T follicular helper cell (primary cell): ENCODE measurements at places on chromosomes 6 and 20.

GRCh38 chr20:1037039-1037438, 34.9 kb upstream of the RSPO4 start:
- no peak for DNase-seq

DNA sequence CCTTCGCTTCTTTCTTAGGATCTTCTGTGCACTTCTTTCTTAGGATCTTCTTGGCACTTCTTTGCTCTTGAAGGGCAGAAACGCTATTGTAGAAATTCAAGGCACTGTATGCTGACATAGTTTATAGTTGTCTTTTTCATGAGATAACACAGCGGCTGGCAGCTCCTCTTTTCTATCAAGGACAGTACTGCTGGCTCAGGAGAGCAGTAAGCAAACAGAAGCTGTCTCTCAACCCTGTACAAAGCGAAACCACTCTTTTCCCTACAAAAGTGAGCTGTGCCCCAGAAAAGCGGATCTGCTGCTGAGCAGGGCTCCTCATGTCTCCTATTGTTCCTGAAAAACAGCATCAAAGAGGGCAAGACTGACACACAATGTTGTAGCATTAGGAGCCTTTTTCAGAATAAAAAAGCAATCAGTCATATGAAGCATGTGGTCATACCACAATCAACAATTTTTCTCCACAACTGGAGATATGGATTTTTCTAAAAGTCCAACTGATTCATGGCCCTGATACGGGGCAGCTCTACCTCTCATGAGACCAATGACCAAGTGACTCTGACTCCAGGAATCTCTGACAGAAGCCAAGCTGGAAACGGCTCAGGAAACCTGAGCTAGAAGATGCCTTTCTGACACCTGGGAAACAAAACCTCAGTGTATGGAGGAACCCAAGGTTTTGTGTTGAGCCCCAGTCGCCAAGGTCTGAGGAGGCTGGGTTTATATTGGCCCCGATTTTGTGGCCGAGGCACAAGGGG, 255.9 kb downstream of the ESR1 start:
- no peak for DNase-seq

DNA sequence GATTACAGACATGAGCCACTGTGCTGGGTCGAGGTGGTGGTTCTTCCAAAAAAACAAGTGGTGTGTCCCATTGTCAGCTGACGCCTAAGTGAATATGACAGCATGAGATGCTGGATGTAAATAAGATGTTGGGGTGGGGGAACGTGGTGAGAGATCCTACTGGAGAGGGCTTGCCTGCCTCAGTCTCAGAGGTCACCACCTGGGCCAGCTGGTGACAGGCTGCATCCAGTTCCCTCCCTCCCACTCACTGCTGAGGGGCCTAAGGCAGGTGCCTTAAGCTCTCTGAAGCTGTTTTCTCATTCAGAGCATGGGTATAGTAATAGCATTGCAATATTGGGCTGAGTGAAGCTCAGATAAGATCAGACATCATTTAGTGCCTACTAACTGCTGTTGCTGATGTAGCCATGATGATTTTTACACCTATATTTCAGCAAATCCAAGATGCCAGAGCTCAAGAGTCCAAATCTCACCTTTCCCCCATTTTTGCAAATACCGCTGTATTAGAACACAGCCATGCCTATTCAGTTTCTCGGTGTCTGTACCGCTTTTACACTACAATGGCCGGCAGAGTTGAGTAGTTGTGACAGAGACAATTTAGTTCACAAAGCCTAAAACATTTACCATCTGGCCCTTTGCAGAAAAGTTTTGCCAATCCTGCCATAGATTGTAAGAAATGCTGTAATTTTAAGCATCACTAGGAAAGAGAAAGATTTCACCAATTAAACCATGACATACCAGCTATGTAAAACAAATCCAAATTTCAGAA, 171.3 kb downstream of the ANKRD60 start:
- DNase-seq, result no peak

DNA sequence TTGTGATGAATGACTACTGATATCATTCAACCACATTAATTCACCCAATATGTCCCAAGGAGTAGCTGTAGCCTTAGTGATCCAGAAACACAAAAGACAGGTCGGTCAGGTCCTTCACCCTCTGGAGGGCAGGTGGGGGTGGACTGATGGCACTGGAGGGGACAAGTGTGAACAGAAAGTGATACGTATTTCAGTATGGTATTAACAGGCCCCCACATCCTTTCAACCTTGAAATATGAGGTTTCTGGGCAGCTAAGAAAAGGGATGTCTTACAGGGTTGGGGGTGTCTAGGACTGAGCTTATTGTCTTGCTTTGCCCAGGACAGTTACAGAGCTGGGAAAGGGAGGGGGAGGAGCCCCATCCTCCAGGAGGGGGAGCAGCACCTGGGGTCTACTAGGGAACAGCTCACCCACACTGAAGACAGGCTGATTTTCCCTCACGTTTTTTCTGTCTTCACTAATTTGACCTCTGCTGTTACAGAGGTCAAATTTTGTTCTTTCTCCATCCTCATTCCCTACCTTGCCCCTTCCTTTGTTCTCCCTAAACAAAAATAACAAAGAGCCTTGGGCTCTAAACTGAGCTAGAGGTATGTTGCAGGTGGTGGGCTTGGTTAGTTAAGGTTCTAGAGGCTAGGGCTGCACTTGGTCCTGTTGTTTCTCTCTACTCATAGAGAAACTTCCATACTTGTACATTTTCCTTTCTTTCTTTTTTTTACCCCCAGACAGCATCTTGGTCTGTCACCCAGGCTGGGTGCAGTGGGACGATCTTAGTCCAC, 38.0 kb upstream of the EEF1A1 start:
- no peak for DNase-seq

DNA sequence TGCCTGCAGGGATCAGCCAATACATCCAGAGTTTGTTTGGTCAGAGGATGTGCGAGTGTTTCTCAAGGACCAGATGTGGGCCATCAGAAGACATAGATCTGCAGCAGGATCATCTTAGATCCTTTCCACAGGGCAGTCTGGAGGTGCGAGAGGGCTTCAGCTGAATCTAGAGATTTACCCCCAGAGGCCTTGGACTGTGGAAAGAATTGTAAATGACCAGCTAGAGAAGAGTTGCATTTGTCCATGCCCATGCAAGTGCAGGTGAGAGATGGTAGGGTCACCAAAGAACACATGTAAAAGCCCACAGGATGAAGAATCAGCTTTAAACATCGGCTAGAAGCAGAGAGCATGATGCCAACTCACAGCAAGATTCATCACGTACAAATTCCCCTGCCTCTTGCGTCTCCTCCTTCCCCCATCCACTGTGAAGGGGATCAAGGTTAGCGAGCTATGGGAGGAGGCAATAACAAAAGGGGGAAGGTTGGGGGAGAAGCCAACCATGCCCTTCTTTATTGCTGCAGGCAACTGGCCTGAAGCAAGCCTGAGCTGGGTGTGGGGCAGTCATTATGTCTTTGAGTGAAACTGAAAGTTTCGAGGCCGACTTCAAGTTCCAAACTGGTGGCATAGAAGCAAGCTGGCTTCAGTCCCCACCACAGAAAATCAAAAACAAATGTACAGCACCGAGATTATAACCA, 83.5 kb downstream of the SCML4 start:
- DNase-seq, result no peak

DNA sequence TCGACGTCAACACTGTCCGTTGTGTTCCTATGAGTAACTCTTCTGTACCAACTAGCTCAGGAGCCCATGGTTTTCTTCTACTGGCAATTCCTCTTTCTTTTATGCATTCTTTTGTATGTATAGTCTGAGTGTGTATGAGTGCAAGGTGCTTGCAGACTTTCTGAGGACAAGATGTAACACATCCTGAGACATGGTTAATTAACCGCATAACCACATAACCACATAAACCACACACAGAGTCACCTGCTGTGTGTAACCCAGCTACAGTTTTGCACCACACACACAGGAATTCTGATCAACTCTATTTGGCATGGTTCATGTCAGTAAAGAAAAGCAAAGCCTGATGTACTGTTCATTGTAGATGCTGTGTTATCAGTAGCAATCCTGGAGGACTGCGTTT, 98.6 kb downstream of the DACT2 start:
- DNase-seq, result no peak

DNA sequence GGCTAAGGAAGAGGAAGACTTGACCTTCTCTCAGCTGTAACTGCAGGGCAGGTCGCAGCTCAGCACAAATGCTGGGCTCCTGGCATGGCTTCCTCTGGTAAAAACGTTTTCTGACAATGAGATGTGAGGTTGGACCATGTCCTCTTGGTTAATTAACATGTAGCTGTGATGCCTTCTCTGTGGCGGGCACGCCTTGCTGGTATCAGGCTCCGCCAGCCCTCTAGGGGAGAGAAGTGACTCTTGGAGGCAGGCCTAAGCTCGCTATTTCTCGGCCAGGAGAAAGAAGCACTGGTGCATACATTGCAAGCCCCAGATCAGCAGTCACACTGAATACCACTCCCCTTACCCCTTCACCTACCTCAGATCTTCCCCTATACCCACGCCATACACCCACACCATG, 65.0 kb downstream of the QRSL1 start:
- DNase-seq, result no peak

DNA sequence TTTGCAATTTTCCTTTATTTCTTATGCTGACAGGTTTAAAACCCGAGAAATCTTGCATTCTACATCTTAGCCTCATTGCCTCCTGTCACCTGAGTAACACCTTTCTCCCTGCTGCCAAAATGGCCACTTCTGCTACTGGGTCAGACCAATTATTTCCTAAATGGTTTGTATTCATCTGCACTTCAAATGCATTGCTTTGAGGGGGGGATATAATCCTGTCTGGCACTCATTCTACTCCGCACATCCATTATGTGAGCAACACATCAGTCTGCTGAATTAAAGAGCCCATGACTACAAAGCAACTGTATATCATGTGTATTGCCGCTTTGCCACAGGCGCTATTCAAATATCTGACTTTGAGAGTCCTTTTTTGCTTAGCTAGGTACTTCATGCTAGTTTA, 141.6 kb upstream of the TSHZ2 start:
- DNase-seq, result no peak

DNA sequence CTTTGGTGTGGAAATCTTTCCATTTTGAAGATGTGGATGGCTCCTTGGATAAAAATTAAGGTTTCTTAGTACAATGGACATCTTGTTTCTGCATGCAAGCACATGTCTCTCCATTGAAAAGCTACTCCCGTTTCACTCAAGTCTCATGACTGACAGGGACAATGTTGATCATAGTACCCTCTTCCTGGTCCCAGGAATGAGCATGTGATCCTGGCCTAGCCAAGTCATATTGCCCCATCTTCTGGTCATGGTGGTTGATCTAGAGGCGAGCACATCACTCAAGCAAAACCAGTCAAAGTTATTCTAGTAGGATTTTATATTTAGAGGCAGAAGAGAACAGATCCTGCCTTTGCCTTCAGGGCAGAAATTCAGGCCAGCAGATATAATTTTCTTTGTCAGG, 12.2 kb upstream of the CBLN4 start:
- no peak for DNase-seq

- DNase-seq, result no peak
Measured at GRCh38 chr6:50826037-50826761, 7.5 kb downstream of the TFAP2B start.

DNA sequence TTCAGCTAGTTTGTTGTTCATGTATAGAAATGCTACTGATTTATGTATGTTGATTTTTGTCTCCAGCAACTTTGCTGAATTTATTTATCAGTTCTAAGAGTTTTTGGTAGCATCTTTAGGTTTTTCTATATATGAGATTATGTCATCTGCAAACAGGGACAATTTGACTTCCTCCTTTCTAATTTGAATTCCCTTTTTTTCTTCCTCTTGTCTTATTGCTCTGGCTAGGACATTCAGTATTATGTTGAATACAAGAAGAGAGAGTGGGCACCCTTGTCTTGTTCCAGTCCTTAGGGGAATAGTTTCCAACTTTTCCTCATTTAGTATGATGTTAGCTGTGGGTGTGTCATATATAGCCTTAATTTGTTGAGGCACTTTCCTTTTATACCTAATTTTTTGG, 58.2 kb downstream of the CDH26 start:
- no peak for DNase-seq

DNA sequence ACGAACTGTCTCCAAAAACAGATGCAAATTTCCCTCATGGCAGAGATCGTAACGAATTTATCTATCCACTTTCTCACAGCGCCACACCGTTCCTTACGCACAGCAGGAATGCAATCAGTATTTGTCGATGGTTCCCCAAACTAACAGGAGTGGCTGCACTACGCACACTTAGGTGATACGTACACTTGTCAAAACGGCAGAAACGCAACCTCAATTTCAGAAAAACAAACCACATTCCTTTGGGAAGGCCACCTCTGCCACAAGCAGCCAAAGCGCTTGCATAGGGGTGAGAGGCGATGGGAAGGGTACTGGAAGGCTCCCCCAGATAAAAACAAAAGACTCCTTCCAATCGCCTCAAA, 638 bp downstream of the MDN1 start:
- DNase-seq, result no peak

GRCh38 chr6:74603322-74604076, 602.4 kb downstream of the COL12A1 start:
- DNase-seq, result no peak

DNA sequence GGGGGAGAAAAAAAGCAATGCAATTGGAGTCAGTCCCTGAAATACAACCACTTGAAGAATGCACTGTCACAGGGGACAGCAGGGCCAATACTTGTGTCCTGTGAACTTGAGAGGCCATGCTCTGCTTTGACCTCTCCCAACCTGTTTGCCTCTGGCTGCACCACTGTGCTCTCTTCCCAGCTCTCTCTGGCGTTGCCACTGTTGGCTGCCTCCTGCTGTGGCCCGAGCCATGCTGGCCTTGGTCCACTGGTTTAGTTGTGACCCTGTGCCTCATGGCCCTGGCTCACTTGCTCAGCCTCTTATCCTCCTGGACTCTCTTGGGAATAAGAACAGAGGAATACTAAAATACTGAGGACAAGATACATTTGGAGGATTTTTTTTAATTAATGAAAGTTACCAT, 14.5 kb upstream of the FBXO30 start:
- no peak for DNase-seq

GRCh38 chr6:112141707-112142106, 54.3 kb downstream of the FAM229B start:
- no peak for DNase-seq

DNA sequence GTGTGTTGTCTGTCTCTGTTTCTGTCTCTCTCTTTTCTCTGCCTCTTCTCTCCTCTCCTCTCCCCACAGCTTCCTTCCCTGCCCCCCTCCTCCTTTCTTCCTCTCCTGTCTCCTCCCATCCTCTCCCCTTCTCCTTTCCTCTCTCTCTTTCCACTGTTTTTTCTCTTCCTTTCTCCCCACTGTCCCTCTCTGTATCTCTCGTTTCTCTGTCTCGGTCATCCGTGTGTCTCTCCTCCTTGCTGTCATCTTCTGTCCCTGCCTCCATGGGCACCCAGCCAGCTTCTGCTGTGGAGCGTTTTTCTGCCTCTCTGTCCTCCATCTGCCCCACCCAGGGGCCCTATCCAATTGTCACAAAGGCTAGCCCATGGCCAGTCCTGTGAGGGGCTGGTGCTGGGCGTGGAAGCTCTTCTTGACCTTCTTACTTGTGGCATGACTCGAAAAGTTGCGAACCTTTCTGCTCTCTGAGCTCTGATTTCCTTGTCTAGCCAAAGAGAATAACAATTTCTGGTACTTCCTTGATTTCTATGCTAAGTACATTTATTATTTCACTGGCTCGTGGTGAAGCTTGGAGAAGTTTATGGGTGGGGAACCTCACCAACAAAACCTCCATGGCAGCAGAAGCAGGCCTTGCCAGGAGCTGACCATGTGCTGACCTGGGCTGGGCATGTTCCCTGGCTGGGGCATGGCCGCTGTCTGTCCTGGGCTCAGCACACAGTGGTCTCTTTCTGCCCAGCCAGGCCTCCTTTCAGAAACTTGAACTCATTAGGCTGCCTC, 69.3 kb downstream of the CEBPB start:
- DNase-seq, result no peak

GRCh38 chr20:8532169-8532568, 400.1 kb downstream of the PLCB1 start:
- no peak for DNase-seq
